ENCODE measurements at places on chromosomes 4 and X.

DNA sequence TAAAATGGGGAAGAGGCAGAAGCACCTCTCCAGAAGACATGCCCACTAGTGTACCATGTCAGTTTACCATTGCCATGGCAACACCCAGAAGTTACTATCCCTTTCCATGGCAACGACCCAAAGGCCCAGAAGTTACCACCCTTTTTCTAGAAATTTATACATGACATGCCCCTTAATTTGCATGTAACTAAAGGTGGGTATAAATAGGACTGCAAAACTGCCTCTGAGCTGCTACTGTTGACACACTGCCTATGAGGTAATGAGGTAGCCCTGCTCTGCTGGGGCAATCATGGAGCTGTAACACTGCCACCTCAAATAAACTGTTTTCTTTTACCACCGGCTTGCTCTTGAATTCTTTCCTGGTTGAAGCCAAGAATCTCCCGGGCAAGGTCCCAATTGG, 13.9 kb upstream of the BEX4 start:
- no peak for DNase-seq

- no peak for DNase-seq
These were observed at the start of gene ODAPH for GRCh38 chr4:75555294-75556164. ODAPH (plus strand) TSS chr4:75556066; CDS start chr4:75556083, 17 bp downstream.

- DNase-seq = no peak
These were observed 32.0 kb downstream of the CDS1 start for GRCh38 chr4:84614891-84615290.

GRCh38 chr4:51836549-51836948, 6.4 kb upstream of the DCUN1D4 start:
- DNase-seq = no peak

GRCh38 chrX:104270916-104271512, 16.3 kb upstream of the ESX1 start:
- DNase-seq = no peak

DNA sequence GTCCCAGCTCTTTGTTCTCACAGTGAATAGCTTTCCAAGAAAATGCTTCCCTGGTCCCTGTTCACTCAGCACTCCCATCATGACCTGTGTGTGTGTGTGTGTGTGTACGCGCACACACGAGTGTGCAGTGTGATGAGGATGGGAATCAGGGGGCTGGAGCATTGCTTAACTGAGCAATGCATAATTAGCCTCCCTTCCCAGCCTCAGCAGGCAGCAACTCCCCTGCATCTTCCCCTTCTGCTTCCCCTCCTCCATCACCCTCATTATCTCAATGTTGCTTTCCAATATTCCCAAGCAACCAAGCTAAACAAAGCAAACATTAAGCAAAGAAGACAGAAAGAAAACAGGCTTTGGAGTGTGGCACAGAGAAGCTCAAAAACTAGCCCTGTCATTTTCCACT, 137.0 kb downstream of the RBM47 start:
- DNase-seq = no peak

DNA sequence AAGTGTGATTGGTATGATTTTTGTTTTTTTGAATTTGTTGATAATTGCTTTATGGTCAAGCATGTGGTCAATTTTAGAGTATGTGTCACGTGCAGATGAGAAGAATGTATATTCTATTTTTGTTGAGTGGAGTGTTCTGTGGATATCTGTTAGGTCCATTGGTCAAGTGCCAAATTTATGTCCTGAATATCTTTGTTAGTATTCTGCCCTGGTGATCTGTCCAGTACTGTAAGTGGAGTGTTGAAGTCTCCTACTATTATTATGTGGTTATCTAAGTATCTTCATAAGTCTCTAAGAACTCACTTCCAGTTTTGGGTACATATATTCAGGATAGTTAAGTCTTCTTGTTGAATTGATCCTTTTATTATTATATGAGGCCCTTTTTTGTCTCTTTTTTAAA, 372.9 kb upstream of the MAOA start:
- DNase-seq = no peak

DNA sequence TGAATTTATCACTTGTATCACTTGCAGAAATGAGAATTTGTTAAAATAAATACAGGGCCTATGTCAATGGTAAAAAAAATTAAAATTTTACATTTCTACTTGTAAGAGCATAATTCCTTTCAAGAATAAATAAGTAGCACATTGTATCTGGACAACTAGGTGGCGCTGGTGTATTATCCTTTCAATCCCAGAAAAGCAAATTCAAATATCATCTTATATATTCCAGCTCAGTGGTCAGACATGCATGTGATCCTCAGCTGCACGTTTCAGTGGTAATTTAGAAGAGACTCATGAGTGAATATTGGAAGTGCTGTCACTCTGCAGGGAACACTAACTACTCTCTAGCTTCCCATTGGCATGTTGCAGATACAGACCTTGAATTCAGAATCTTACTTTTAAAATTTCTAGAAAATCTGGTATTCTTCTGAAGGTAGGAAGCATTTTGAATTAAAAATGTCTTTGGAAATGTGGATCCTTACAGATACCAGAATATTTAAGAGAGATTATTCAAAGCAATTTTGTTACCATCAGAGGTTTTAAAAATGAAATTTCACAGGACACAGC, 1414.7 kb upstream of the TENM3 start:
- no peak for DNase-seq

DNA sequence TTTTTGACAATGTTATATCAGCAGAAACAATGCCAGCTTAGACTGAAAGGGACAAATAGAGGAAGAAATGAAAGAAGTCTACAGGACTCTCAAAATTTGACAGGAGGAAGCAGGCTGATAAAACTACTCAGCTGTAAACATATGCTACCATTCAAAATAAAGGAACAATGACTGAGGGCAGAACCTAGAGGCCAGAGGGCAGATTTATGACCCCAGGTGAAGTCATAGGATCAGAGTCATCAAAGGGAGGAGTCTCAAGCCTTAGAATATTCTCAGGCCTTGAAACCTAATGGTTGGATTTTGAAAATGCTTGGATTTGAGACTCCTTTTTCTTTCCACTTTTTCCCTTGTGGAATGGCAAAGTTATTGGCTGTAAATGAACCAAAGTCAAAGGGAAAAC, 17.0 kb upstream of the SYTL5 start:
- DNase-seq = no peak

GRCh38 chr4:49018718-49019295, 32.7 kb downstream of the CWH43 start:
- DNase-seq = no peak

DNA sequence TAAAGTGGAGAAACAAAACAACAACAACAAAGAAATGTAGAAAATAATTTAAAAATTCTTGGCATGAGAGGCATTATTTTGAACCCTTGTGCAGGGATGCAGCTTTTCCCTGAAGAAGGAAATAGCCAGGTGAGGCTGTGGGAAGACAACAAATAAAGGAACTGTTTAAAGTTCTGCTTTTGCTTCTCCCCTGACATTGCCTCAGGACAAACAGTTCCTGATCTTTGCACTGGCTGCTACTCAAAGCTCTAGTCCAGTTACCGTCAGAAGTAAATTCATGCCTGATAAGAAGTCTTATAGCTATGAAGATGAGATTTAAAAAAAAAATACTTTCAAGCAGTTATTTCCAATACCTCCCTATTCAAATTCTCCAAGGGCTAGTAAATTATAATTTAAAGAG, 233.8 kb downstream of the IL15 start:
- DNase-seq = no peak

DNA sequence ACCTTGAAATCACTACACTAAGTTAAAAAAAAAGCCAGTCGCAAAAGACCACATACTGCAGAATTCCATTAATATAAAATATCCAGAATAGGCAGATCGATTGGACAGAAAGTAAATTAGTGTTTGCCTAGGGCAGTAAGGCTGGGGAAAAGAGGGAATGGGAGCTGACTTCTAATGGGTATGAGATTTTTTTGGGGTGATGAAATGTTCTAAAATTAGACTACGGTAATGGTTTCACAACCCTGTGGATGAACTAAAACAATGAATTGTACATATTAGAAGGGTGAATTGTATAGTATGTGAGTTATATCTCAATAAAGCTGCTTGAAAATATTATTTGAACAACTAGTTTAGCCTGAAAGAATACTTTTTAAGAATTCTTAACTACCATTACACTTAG, 6.7 kb upstream of the GPRIN3 start:
- DNase-seq = no peak

GRCh38 chr4:13670456-13671160, 43.1 kb upstream of the BOD1L1 start:
- no peak for DNase-seq

DNA sequence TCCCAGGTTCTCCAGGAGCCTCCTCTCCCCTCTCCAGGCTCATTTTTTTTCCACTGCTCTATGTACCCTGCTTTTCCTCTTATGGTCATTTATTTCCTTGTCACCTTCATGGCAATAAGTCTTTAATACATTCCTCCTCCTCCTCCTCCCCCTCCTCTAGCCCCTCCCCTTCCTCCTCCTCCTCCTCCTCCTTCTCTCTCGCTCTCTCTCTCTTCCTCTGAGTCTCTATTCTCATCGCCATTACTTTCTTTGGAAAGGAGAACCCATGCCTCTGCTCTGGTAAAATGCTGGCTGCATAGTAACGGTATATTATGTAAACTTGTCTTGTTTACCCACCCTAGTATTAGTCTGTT, 35.7 kb downstream of the ARHGAP24 start:
- no peak for DNase-seq

DNA sequence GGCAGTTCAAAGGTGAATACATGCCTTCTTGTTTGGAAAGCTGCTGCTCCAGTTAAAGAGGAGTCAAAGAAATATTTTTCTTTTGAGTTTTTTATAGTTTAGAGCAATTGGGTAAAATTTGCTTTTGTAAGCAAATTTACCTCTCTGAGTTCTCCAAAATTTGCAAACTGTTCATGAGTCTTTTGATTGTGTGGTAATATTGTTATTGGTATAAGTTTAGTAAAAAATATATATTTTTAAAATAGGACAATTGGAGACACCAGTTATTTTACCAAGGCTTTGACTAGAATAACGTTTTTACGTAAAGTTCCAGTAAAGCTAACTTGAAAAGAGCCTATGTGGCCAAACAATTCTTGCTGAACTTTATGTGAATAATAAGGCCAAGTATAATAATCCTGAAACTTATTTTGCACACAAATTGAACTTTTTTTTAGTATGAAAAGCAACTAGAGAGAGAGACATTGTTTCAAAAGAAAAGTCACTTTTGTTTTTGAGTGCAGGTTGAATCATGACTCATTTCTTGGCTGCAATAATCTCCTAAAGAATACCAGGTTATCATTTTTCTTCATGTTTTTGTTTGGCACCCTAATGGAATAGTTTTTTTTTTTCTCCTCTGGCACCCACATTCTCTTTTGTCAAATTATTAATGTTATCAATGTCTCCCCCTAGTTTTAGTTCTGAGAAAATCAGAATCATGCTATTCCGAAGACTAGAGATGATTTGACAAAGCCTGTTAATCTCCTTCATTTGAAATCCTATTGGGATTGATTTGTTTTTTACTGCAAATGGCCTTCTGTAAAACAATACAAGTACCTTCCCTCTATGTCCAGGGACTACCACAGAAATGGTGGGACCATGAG, 57.1 kb downstream of the UGT2B10 start:
- DNase-seq = no peak

DNA sequence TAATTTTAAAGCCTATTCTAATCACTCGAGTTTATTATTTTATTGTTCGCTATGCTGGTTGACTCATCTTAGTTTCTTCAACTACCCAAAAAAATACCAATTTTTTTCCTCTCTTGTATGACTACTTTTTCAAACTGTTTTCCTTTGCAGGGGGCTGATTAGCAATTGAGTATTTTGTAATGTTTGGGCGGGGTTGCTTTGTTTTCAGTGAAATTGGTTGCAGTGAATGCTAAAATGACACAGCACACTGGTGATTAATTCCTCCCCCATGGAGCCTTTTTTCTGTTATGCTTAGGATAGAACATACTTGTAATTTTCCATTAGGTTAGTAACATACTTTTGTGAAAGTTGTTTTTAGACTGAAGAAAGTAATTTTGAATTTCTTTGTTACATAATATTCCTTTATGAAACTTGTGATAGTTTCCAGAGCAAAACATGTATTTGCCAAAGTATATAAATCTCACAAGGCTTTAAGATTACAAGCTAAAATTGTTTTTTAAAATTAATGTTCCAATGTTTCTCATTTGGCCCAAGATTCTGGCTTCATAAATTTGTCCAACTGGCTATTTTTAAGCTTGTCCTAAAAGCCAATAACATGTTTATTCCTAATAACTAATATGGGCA, 120.4 kb downstream of the CHIC1 start:
- DNase-seq = no peak

DNA sequence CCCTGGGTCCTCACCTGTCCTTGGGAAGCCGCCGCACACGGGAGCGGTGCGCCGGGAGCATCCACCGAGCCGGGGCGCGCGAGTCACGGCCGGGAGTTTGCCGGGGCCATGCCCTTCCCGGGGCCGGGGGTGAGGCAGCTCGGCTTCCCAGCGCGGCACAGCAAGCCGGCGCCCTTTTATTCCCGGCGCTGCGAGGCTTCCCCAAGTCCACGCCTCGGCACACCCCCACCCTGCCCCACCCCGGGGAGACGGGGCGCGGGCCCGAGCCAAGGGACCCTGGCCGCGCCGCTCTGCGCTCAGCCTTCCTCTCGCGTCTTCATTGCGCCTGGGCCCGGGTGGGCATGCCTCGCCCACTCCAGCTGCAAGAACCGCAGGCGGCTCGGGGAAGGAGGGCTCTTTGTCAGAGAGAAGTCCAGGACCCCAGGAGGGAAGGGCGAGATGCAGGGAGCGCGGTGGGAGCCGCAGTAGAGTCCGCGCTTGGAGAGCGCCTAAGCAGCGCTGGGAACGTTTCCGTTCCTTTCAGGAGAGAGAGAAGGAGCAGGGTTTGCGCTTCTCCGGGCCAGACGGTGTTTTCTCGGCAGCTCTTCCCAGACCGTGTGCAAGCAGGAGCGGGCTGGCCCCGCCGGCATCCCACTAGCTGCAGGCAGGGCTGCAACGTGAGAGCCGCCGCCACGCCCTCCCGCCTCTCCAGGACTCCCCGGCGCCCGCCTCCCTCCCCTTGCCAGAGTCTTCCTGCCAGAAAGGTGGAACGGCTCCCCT, at the start of gene MXRA5:
Gene MXRA5, minus strand, starts transcription at position 152 of the 759 bp plus-strand sequence. CDS start 2,819 bp downstream, outside the sequence.
- no peak for DNase-seq

DNA sequence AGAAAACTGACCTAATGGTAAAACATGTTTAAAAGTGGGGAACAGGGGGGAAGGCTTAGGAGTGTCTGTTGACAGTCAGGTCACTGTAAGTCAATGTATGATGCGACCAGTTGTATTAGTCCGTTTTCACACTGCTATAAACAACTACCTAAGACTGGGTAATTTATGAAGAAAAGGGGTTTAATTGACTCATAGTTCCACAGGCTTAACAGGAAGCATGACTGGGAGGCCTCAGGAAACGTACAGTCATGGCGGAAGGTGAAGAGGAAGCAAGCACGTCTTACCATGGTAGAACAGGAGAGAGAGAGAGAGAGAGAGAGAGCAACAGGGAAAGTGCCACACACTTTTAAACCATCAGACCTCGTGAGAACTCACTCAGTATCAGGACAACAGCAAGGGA, 13.0 kb upstream of the PLAC1 start:
- no peak for DNase-seq

DNA sequence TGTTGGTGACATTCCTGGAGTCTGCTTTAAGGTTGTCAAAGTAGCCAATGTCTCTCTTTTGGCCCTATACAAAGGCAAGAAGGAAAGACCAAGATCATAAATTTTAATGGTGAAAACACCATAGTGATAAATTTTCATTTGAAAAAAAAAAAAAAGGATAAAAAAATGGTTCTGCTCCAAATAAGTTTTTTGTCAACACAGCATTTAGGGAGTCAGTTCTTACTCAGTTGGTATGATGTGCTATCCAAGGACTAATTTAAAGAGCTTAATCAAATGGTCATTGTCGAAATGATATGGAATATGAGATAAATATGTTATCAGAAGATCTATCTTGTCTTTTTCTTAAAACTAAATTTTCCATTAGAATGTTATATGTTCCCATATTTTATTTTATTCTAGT, 83.9 kb downstream of the PCDH18 start:
- DNase-seq = no peak

GRCh38 chrX:43813898-43814297, 68.4 kb downstream of the MAOB start:
- DNase-seq = no peak

All from esophagus squamous epithelium (tissue), 5 donors.